ENCODE measurements at places on chromosomes 16 and 17. TPM values are rescaled to one million over a fixed set of nuclear protein-coding genes. Genes with fewer than 3 reads are reported as not detected.

The CD300LB gene
- 0.24 TPM for polyA plus RNA-seq

GRCh38 chr17:2688351-2689342 is 22.9 kb downstream of the CLUH start:
- peak; percentile 40 for DNase-seq

The KRT31 gene
- polyA plus RNA-seq = not detected

- DNase-seq = peak; percentile 63
Measured at GRCh38 chr17:71511266-71511995, 609.4 kb upstream of the SOX9 start.

- DNase-seq = no peak
Measured at GRCh38 chr16:67750466-67750865, 31.4 kb upstream of the GFOD2 start.

- DNase-seq = no peak
Measured at GRCh38 chr16:49523435-49524159, 150.0 kb downstream of the C16orf78 start.

- DNase-seq = no peak
Measured at GRCh38 chr16:55378616-55379015, 54.6 kb downstream of the IRX6 start.

GRCh38 chr16:73154063-73154870 is 106.3 kb upstream of the ZFHX3 start:
- no peak for DNase-seq

DNA sequence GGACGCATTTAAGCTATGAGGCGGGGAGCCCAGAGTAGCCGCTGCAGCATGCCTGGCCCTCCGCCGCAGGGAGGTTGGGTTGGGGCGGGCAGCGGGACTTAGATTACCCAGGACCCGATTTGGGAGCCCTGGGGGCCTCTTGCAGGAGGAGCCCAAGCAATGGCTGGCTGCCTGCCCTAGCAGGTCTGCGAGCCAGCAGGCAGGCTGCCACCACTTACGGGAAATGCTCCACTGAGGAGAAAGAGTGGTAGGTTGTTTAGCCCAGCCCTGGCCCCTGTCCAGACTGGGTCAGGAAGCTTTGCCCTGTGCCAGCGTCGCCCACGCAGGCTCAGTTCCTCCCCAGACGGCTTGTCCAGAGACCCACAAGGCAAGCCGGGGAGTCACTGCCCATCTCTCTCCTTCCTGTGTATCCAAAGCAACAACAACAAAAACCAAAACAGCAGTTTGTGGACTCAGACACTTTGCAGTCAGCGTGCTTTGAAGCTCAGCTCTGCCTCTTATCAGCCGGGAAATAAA is 10.3 kb upstream of the TVP23A start:
- DNase-seq = peak; percentile 55

DNA sequence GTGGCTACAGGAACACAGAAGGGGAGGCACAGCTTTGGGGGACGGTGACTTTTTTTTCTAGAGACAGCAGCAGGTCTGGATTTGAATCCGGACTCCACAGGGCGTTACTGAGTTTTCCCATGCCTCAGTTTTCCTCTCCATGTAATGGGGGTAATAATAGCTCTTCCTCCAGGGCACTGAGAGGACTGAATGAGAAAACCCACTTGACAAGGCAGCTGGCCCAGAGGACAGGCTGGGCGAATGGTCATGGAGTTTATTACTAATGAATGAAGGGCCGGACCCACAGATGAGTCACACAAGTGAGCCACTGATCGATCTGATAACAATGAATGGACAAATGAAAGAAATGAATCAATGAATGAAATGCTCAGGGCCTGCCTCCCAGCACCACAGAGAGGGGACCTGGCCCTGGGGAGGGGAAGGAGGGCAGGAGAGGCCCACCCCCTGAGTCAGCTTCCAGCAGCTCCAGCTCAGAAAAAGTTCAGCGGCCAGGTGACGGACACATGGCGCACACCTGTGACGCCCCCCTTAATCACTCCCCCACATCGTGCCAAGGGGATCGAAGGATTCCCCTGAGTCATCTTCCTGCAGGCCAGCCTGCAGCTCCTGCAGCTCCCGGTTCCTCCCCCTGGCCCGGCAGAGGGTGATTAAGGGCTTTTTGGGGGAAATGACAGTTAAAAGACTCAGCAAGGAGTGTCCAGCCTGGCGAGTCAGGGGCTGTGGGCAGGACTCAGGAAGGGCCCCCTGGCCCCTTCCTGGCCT is 54.3 kb downstream of the SOCS1 start:
- no peak for DNase-seq

The KRTAP9-4 gene
- not detected for polyA plus RNA-seq

- no peak for DNase-seq
Measured at GRCh38 chr16:81654346-81654745, 124.7 kb upstream of the PLCG2 start.

The KCNH4 gene
- 0.04 TPM for polyA plus RNA-seq

The KRTAP4-11 gene
- not detected for polyA plus RNA-seq

- DNase-seq = no peak
Measured at GRCh38 chr17:43532581-43532980, 13.6 kb downstream of the ETV4 start.

GRCh38 chr16:7111265-7111664 is 221.4 kb upstream of the RBFOX1 start:
- no peak for DNase-seq

The BCAR1 gene
- polyA plus RNA-seq = 70.9 TPM

The KSR1 gene
- 79.0 TPM for polyA plus RNA-seq

DNA sequence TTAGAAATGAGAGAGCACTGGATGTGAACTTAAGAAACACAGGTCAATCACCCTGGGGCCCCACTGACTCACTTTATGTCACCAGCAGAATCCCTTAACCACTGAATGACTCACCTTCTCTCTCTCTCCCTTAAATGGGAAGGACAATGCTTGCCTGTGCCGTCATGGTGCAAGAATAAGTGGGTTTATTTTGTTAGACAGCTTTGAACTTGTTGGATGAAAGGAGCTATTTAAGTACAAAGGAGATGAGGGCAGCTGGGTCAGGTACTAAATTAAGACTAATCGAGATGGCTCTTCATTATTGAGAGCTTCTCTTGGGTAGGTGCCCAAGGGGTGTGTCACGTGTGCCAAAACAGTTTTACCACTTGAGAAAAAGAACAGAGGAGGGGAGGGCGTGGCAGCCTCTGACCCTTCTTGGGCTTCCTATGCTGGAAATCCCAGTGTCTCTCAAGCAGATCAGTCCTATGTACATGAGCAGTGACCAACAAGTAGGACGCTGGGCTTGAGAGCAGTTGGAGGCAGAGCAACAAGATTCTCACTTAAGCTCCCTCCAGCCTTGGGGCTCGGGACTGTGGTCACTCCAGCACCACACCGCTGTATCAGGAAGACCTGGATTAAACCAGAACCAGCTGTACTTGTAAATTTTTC is 6.7 kb upstream of the KRT31 start:
- no peak for DNase-seq

GRCh38 chr17:41442739-41443138 is 2.0 kb upstream of the KRT38 start:
- no peak for DNase-seq

GRCh38 chr16:89841275-89841674 is 13.0 kb downstream of the SPIRE2 start:
- DNase-seq = no peak

- DNase-seq = no peak
Measured at GRCh38 chr16:79607587-79607986, 7.0 kb upstream of the MAF start.

- DNase-seq = no peak
Measured at GRCh38 chr16:74720579-74720978, 19.9 kb upstream of the MLKL start.

- DNase-seq = no peak
Measured at GRCh38 chr17:17626151-17626805, 34.8 kb upstream of the PEMT start.

DNA sequence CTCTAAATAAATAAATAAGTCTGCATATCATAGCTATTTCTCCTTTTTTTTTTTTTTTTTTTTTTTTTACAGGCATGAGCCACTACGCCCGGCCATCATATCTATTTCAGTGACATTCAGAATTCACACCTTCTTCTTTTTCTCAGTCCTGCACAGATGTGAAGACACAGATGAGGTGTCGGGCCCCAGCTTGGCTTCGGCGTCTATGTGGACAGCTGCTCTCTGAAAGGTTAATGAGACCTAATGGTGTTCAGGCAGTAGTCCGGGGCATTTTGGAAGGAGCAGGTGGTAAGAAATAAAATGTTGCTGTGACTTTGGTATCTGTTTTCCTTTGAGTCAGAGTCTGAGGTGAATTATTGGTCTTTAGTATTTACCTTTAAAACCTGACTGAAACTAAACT is 23.6 kb downstream of the TANGO6 start:
- DNase-seq = no peak

The FAM20A gene
- 14.8 TPM for polyA plus RNA-seq

DNA sequence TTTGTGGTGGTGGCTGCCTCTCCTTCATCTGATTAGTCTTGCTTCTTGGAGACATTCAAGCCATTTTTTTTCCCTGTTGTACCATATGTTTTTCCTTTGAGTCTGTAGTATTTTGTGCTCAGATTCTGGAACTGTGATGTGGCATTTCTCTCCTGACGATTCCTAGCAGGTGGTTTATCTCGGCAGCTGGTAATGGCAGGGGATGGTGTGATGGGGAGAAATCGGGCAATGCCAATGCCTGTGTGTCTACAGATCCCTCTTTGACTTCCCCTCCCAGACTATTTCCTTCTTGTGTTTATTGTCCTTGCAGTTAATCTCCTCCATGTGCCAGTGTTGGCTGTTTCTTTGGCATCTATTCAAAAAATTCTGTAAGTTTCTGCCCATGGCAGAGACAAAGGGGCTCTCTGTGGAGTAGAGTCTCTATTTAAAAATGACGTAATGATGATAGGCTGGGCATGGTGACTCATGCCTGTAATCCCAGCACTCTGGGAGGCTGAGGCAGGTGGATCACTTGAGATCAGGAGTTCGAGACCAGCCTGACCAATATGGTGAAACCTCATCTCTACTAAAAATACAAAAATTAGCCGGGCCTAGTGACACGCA is 90.2 kb upstream of the ERCC4 start:
- no peak for DNase-seq

GRCh38 chr16:89610108-89610453 is 3.4 kb upstream of the DPEP1 start:
- DNase-seq = no peak

- DNase-seq = no peak
Measured at GRCh38 chr16:4747906-4748681, 13.8 kb downstream of the DNAAF8 start.

The ADAP2 gene
- polyA plus RNA-seq = 3.0 TPM

DNA sequence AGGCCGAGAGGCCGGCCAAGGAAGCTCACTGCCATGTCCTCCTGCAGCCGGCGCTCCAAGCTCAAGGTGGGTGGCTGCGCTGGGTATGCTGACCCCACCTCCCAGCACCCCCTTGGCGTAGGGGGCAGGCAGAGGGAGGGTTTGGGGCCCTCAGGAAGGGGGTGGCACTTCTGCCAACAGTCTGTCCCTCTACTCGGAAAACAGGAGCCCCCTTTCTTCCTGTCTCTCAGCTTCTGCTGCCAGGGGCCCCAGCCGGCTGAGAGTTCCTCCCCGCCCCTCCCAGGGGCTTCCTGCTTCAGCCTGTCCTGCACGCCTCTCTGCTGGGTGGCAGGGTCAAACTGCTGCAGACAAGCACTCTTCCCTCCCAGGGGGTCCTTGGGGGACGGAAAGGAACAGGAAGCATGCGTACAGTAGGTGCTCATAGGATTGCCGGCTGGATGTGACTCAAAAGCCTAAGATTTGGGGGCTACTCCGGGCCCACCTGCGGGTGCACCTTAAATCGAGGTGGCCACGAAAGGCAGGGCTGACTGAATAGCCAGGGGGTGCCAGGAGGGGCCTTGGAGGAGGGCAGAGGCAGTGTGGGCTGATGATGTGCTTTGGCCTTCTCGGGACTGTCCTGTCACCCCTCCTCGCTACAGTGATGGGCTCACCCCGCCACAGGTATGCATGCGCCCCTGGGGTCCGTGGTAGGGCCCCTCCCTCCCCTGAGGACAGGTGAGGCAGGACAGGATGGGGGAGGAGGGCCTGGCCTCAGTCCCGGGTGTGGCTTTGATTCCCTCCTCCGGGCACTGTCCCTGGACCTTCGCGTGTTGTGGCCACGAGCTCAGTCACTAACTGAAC is 4.0 kb downstream of the CBX2 start:
- DNase-seq = no peak

GRCh38 chr16:56320056-56320455 is 105.3 kb downstream of the AMFR start:
- DNase-seq = no peak

GRCh38 chr17:45222289-45222995 is 757 bp downstream of the FMNL1 start:
- DNase-seq = no peak

GRCh38 chr17:521561-522325 is 169.1 kb upstream of the RPH3AL start:
- DNase-seq = no peak

The SDR42E2 gene
- polyA plus RNA-seq = 0.23 TPM

The CNOT1 gene
- polyA plus RNA-seq = 194 TPM

The CX3CL1 gene
- 33.2 TPM for polyA plus RNA-seq
